ENCODE measurements at places on chromosomes 12 and 14. TPM values are rescaled to one million over a fixed set of nuclear protein-coding genes. Genes with fewer than 3 reads are reported as not detected.

Gene MON2
- 86.7 TPM for total RNA-seq

Gene RNASE7
- not detected for total RNA-seq

Gene DPPA3
- not detected for total RNA-seq

DNA sequence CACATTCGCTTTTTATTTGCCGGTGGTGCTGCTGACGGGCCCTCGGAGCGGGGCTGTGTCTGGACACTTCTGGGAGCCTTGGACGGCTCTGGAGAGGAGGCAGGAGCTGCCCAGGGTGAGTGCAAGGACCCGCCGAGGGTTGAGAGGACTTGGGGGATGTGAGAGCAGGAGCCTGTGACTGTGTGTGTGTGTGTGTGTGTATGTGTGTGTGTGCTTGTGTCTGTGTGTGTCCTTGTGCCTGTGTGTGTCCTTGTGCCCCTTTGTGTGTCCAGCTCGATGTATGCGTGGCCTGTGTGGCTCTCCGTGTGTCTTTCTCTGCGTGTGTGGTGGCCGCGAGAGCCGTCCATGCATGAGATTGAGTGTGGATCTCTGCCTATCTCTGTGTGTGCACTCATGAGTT, 179.6 kb upstream of the MYL2 start:
- DNase-seq = no peak

GRCh38 chr14:21526672-21527317, 649 bp upstream of the SALL2 start:
- DNase-seq = no peak

DNA sequence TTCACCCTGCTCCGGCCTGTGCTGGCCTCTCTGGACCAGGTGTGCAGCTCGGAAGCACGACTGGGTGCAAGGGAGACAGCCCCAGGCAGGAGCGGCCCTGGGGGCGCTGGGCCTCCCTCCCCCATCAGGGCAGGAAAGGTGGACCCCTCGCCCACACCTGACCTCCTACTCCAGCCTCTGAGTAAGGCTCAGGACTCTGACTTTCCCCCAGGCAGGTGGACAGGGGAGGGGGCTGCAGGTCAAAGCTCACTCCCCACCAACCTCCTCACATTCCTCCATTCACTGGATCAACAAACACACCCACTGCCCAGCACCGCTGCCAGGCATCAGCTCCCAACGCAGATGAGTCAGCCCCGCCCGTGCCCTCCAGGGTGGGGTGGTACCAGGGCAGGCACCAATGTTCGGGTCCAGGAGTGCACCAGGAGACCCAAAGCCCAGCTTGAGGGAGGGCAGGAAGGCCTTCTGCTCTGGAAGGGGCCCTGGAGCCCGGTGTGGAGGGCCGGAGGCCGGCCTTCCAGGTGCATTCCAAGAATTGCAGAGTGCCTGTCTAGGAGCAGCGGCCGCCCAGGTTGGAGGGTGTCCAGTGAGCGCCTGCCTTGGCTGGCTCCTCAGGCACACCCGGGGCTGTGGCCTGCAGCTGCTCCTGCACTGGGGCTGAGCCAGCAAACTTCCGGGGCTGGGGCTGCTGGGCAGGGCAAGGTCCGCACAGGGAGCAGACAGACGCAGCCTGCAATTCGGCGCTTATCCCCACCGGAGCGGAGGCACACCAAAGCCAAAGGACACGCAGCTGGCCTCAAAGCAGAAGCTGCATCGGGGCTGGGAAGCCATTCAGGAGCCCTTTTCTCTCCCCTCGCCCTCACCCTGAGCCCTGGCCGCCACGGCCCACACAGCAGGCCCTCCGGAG, 1.6 kb upstream of the INF2 start:
- no peak for DNase-seq

- DNase-seq = no peak
Observed at GRCh38 chr12:6742834-6743233, 10.1 kb downstream of the MLF2 start.

DNA sequence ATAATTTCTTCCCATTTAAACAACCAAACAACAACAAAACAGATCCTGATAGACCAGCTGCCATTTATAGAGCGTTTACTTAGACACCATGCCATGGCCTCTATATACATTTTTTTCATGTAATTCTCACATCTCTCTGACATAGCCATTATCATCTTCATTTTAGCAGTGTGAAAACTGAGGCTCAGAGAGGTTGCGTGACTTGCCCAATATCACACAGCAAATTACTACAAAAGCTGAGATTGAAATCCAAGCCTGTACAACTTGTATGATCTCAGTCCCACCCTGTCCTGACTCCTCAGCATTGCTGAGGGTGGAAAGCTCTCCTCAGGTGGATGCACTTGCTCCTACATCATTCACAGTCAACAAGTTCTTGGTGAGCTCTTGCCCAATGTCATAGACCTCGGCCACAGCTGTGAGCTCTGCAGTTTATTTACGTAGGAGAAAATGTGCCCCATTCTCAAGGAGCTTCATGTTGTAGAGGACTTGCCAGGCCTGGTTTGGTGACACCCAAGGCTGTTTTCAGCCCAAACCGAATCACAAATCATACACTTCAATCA, 55.5 kb downstream of the CRACR2A start:
- DNase-seq = no peak

GRCh38 chr12:56530390-56531055, 8.9 kb downstream of the RBMS2 start:
- DNase-seq = no peak

All from natural killer cell (primary cell).